Right atrium auricular region (tissue), 2 donors: ENCODE measurements at places on chromosomes 11 and 22.

DNA sequence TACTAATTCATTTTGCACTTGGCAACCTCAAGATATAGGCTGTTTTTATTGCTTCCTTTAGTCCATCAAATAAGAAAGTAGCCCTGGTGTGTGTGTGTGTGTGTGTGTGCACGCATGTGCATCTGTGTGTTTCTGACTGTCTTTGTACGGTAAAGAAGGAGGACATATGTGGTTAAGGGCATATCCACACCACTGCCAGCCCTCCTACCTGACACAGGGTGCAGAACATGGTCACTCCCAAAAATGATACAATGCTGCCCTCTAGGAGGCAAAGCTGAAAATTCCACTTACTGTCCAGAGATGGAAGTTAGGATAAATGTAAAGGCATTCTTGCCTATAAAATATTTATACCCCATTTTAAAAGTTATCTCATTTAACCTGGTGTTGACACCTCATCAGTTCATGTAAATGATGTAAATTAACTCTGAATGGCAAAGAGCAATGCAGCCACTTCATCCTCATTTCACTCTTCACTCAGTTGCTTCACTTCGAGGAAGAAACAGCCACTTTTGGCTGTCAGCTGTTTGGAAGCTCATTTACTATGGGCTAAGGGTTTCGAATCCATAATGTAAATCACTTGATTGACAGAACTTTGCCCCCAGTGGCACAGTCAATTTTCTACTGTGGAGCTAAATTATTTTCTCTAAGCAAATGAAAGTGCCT, 83.1 kb upstream of the MTNR1B start:
- DNase-seq = no peak

DNA sequence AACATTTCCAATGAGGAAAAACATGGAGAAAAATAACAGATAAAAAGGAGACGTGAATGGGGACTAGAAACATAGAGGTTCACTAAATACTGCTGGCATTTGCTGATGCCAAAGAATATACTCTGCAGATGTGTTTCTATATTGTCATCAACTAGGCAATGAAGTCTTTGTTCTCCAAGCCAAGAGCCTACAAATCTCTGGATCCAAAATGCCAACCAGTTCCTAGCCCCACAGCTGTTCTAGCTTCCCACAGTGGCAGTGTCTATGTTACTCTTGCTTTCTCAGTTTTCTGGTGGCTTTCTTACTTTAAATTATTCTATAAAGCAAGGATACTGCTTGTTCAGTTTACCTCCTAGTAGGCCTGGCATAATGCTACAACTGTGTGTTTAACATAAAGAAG, 977.9 kb upstream of the CCDC90B start:
- DNase-seq = no peak

GRCh38 chr11:66847461-66848232, 4.4 kb downstream of the RCE1 start:
- DNase-seq = no peak

- no peak for DNase-seq
These were observed 1.6 kb downstream of the TMEM135 start for GRCh38 chr11:87039371-87039770.

- no peak for DNase-seq
These were observed 15.4 kb downstream of the LRP5 start for GRCh38 chr11:68327586-68328370.

- no peak for DNase-seq
These were observed 17.6 kb downstream of the PLA2G6 start for GRCh38 chr22:38163844-38164550.

GRCh38 chr11:125084057-125084416, 20.9 kb downstream of the SLC37A2 start:
- DNase-seq = no peak
